ENCODE measurements at places on chromosomes 7 and 10.

DNA sequence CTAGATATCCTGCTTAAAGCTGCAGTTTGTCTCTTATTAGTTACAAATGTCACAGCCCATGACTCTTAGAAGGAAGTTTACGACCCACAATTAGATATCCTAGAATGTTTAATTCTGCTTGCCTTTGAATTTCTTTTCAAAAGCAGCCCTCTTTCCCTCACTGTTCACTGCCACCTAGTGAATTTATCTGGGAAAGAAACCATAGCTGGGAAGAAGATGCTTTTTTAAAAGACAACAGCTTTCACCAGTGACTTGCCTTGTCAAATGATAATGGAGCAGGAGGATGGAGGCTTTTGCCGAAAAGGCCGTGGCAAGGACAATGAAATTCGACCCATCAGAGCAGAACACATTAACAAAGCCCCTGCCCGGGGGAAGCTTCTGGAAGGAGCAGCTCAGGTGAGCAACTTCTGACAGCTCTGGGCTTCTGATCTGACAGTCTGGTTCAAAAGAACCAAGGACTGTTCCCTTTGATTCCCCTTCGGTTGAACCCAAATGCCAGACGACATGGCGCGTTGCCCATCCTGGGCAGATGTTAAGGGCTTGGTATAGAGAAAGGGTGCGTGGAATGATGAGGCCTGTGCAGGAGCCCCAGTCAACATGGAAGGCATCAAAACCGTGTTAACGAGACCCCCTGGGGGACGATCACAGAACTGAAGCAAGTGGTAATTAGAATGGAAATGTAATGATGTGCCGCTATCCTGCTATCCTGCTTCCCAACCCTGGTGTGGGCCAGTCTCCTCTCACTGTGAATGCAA, 236.8 kb downstream of the FRMD4A start:
- no peak for DNase-seq

GRCh38 chr7:99393355-99394187, 14.8 kb downstream of the PDAP1 start:
- DNase-seq: no peak

DNA sequence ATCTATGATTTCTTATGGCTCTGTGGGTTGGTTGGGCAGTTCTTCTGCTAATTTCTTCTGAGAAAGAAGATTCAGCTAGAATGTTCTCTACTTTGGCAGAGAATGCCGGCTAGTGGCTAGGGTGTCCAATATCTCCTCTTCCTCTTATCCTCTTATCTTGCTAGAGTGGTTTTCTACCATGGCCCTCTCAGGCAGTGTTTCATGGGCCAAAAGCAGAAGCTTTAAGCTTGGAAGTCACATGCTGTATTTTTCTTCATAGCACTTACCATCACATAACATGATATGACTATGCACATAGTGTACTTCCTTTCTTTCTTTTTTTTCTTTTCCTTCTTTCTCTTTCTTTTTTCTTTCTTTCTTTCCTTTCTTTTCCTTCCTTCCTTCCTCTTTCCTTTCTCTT, 140.0 kb downstream of the ITGB8 start:
- DNase-seq: no peak

DNA sequence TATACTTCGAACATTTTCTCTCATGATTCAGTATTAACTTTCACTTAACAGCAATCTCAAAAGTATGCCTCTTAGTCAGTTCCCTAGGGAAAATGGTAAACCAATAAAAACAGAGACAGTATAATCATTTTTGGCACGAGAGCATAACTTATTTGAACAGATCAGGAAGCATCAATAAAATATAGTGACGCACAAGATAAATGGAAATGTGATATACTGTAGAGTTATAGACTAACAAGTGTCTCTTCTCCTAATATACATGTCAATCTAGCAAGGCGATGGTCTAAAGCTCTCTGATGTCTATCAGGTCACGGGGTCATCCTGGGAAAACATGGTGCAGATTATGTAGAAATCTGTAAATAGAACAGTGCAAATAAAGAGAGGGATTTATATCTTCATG, 131.6 kb downstream of the HGF start:
- no peak for DNase-seq

DNA sequence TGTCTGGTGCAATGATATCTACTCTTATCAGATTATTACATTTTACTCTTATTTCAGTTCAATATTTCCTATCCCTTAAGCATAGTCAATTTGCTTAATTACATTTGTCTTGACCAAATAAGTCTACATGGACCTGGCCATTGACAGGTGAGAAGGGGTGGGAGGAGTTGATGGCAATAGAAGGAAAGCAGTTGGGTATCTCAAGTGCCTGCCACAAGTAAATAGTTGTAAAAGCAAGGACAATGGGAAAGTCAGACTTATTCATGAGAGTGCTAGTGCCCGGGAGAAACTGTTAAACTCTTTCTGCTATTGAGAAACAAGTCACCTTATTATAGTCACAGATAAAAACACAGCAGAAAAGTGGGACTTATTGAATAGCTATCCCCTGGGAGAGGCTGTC, 32.4 kb upstream of the HGF start:
- no peak for DNase-seq

DNA sequence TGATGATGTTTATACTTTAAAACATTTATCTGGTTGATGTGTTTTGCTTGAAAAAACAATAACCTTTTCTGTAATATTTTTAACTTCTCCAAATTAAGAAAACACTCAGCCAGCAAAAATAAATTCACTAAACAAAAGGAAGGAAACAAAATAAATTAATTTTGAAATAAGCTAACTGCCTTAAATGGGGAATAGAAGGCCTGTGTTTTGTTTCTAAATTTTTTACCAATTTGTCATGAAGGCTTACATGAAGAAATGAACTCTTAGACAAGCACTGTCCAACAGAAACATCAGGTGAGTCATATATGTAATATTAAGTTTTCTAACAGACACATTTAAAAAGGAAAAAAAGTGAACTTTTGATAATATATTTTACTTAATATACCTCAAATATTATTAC, 68.5 kb downstream of the LRRN3 start:
- no peak for DNase-seq

GRCh38 chr10:15420858-15421257, 49.8 kb upstream of the FAM171A1 start:
- DNase-seq: no peak

GRCh38 chr7:69070476-69070875, 527.8 kb upstream of the AUTS2 start:
- DNase-seq: no peak

GRCh38 chr10:21628023-21628422, 94.0 kb downstream of the MLLT10 start:
- no peak for DNase-seq

DNA sequence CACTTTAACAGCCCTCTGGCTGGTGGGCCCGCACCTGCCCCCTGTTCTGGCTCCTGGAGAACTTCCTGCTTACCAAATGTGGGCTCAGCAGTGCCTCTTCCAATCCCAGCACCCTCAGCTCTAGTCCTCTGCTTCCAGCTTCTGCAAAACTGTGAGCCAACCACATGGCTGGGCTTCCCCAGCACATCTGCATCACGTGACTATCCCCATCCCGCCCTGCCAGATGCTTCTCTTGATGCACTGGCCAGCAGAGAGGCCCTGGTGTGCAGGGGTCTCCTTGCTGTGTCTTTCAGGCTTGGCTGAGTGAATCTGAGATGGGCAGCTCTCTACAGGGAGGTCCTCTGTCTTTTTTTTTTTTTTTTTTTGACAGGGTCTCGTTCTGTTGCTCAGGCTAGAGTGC, 43.8 kb upstream of the DMBT1 start:
- no peak for DNase-seq

- DNase-seq: no peak
Observed at GRCh38 chr10:58731276-58731675, 218.6 kb downstream of the BICC1 start.

DNA sequence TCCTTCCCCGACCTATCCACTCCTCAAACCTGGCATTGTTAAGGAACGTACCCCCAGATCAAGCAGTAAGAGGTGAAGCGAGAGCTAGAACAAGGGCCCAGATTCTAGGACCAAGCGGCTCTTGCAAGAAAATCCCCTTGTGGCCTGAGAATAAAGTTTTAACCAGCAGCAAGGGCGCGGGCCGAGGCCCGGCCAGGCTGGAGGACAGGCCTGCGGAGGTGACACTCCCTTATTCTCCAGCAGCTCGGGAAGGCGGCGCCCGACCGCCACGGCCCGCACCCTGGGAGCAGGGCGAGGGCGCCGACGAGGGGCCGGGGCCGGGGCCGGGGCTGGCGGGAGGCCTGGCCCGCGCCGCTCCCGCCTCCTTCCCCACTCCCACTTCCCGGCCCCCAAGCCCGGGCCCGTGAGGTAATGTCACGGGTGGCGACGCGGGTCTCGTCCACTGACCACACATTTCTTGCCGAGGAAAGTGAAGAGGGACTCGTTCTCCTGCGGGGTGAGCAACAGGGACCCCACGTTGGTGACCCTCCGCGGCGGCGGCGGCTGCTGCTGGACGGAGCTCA, 551 bp downstream of the WASL start:
- peak; percentile 0 for DNase-seq

DNA sequence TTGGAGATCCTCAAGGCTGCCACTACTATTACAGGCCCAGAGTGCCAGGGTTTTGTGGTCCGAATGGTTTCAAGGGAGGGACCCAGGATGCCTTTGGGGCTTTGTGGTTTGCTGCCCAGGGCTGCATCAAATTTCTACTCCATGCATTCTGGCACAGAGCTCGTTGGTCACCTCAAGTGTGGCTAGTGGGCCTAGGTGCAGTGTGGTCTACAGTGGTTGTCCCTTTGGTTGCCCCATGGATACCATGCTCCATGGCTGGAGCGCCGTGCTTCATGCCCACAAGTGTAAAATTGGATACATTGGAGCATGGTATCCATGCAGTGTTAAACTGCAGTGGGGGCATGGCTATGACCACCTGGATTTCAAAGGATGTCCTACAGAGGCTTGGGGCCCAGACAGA, 5.4 kb upstream of the PRF1 start:
- no peak for DNase-seq

DNA sequence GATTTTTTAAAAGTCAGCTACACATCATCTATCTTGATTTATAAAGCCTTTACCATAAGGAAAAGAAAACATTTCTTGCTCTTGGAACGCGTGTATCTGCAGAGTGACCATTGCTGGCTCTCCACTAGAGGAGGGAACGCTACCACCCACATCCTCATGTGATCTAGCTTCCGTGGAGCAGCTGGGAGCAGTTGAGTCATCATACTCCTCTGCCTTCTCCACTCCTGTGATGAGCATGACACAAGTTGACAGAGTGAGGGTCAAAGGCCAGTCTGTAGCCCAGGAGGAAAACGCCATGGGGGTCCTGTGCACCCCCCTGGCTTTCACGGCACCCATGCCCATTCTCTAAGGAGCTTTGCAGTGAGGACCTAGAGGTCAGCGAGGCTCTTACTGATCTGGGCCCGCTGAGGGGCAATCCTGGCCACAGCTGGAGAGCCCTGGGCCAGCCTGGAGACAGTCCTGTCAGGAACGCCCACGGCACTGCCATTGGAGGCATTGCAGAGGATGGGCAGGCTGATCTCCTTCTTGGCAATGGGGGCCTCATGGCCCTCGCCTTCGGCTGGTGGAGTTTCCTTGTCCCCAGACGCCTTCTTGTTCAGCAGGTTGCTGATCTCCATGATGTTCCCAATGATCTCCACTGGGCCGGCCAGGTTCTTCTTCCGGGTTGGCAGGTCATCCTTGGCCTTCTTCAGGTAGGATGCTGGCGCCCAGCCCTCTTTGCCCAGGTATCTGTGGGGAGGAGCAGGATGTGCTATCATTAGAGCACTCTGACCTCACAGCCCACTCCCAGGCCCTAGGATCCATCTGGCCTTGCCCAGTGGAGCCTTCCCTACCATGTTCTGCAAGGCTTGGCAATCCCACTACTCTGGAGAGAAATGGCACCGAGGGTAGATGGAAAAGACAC, 119.2 kb downstream of the NEURL1 start:
- DNase-seq: no peak

DNA sequence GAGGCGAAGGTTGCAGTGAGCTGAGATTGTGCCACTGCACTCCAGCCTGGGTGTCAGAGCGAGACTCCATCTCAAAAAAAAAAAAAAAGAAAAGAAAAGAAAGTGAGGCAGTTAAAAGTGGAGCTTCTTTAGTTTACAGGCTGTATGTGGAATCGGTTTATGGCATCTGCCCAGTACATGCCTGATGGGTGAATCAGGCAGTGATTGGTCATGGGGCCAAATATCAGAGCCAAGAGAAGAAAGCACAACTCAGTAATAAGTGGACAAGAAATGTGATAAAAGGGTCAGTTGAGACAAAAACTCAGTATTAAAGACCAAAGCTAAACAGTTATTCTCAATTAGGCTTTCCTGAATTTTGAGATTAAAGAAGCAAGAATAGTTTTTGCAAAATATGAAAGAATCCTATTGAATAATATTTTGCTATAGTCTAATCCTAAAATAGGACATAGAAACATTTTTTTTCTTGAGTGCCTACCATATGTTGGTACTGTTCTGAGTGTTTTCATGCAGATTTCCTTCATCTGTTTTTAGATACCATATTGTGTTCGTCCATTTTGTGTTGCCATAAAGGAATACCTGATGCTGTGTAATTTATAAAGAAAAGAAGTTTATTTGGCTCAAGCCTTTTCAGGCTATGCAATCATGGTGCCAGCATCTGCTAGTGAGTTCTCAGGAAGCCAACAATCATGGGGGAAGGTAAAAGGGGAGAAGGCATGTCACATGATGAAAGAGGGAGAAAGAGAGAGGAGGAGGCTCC, 14.4 kb downstream of the CDC14C start:
- DNase-seq: no peak

GRCh38 chr10:117167789-117168674, 29.3 kb upstream of the KCNK18 start:
- DNase-seq: peak; percentile 62

GRCh38 chr7:25853314-25853713, 298.7 kb upstream of the NFE2L3 start:
- DNase-seq: no peak

- DNase-seq: no peak
Observed at GRCh38 chr7:26531926-26532325, 240.3 kb downstream of the SNX10 start.

- DNase-seq: no peak
Observed at GRCh38 chr10:72044417-72045041, 43.8 kb downstream of the SPOCK2 start.
